ENCODE measurements at places on chromosomes 2 and 18. TPM values are rescaled to one million over a fixed set of nuclear protein-coding genes. Genes with fewer than 3 reads are reported as not detected.

- peaks cover 18% of the 10 kb centered on the region for H3K36me3 ChIP-seq
- H3K27ac ChIP-seq, result no peak overlapping the region
- peaks cover 5% of the 10 kb centered on the region for H3K27me3 ChIP-seq
- H3K4me1 ChIP-seq, result peaks cover 51% of the 10 kb centered on the region
- DNase-seq, result no peak
- no peak overlapping the region for H3K4me3 ChIP-seq
These were observed 59.5 kb upstream of the IL1RL1 start for GRCh38 chr2:102251849-102252203.

The RGPD8 gene
- 7.8 TPM for total RNA-seq

The UPP2 gene
- not detected for total RNA-seq

- H3K4me3 ChIP-seq, result no peak overlapping the region
- no peak for DNase-seq
- peaks cover 3% of the 10 kb centered on the region for H3K27me3 ChIP-seq
- no peak overlapping the region for H3K27ac ChIP-seq
These were observed 27.2 kb upstream of the MFSD6 start for GRCh38 chr2:190380962-190381412.

GRCh38 chr2:65700004-65700651 lies 267.7 kb upstream of the SPRED2 start:
- no peak overlapping the region for H3K4me3 ChIP-seq
- peaks cover 3% of the 10 kb centered on the region for H3K27me3 ChIP-seq
- H3K27ac ChIP-seq, result no peak overlapping the region
- H3K4me1 ChIP-seq, result no peaks in the 10 kb centered on the region

The ASXL3 gene
- not detected for total RNA-seq

DNA sequence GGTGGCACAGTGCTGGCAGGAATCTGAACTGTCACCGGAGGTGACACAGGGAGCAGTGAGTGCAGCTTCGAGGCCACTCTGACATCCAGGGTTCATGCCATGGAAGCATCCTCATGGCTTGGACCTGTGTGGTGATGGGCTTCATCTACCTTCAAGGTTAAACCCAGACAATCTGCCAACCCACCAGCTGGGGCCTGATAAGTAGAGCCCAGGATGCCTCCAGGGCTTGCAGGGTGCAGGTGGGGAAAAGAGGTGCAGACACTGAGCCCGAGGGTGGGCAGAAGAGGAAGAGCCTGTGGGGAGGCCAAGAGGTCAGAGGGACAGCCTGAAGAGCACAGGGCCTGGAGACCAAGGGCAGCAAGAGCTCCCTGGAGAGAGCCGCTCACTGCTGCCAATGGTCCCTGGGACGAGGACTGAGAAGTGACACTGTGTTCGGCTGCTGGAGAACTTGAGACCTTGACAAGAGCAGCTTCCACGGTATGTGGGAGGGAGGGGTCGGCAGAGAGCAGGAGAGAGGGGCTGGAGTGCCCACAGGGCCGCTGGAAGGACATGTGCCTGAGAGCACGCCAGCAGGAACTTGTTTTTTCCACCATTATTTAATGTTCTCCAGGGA lies 8.1 kb upstream of the HES6 start:
- H3K27me3 ChIP-seq, result no peaks in the 10 kb centered on the region
- DNase-seq, result no peak
- peaks cover 18% of the 10 kb centered on the region for H3K36me3 ChIP-seq

DNA sequence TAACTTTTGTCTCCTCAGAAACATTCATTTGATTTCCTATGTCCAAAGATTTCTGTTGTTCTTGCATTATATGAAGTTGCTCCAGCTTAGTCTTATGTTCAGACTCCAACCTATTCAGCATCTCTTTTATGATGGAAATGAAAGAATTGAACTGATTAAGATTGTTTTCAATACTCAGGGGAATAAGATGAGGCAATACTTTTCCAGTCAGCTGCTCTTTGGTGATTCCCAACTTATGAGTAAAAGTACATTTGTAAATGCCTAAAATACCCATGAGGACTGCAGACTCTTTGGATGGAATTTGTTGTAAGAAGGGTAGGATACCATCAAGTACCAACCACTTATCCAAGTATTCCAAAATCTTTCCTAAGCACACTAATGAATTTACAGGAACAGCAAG lies 39.8 kb downstream of the TRAK2 start:
- H3K27ac ChIP-seq, result no peak overlapping the region
- H3K27me3 ChIP-seq, result no peaks in the 10 kb centered on the region
- H3K4me3 ChIP-seq, result no peak overlapping the region
- peaks cover 22% of the 10 kb centered on the region for H3K4me1 ChIP-seq

The RGPD6 gene
- total RNA-seq, result 7.0 TPM

The MALL gene
- not detected for total RNA-seq

- no peak for DNase-seq
- no peak overlapping the region for H3K4me3 ChIP-seq
- H3K27ac ChIP-seq, result no peak overlapping the region
- H3K4me1 ChIP-seq, result no peaks in the 10 kb centered on the region
- no peaks in the 10 kb centered on the region for H3K36me3 ChIP-seq
These were observed 27.0 kb downstream of the GCA start for GRCh38 chr2:162370931-162371330.

DNA sequence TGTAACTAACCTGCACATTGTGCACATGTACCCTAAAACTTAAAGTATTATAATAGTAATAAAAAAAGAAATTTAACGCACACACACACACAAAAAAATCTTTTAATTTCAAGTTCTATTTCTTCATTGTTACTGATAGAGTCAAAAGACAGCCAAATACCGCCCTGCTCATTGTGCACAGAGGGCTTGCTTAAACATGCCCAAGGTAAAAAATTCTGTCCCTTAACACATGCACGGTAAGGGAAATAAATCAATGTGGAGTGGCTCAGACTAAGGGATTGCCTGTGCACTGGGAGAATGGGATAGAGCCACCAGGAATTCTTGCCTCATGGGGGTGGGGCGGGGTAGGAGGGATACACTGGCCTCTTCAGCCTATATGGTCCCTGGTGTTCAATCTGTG lies 468.0 kb downstream of the NUP35 start:
- no peaks in the 10 kb centered on the region for H3K27me3 ChIP-seq
- H3K4me1 ChIP-seq, result no peaks in the 10 kb centered on the region
- DNase-seq, result no peak
- no peak overlapping the region for H3K27ac ChIP-seq
- H3K36me3 ChIP-seq, result no peaks in the 10 kb centered on the region

DNA sequence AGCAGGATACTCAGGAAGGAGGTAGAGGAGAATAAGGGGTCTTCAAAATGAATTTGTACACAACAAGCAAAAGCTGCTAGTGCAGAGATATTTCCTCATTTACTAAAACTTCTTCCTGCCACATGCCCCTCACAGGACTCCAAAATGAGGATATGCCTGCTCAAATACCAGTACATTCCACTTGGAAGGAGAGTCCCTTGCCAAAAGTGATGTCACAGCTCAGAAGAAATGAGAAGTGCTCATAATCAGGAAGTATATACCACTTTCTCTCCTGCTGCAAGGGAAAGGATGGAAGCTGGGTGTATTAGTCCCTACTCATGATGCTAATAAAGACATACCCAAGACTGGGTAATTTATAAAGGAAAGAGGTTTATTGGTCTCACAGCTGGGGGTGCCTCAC lies 87.7 kb upstream of the FSHR start:
- H3K27ac ChIP-seq, result no peak overlapping the region
- no peaks in the 10 kb centered on the region for H3K36me3 ChIP-seq
- H3K4me3 ChIP-seq, result no peak overlapping the region
- H3K4me1 ChIP-seq, result no peaks in the 10 kb centered on the region
- H3K27me3 ChIP-seq, result no peaks in the 10 kb centered on the region
- DNase-seq, result no peak
